Right cardiac atrium (tissue), 5 donors: ENCODE measurements at places on chromosomes 1 and 21. TPM values are rescaled to one million over a fixed set of nuclear protein-coding genes. Genes with fewer than 3 reads are reported as not detected.

- no peak for DNase-seq
Observed at GRCh38 chr21:15172963-15173362, 108.2 kb upstream of the NRIP1 start.

DNA sequence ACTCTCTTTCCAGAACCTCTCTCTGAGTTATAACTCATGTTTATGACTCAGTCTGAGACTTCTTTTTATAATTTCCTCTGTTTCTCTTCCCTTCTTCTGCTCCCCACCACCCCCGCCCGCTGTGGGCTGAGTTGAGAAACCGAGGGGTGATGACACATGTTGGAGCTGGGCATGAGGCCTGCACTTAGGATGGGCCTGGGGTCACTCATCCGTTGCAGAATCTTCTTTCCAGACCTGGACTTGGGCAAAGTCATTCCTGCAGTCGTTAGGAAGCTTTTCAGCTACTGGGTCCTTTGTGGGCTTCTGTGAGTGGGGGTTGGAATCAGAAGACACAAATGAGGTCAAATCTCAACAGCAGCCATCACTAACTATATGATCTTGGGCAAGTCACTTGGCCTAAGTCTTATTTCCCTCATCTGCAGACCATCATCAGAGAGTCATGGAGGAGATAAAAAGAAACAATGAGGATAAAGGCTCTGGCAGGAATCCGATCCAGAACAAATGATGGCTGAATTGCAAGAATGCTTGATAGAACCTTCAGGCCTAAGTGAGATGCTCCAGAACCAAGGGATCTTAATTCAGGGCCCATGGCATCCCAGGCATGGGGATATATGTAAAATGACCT is 53.4 kb downstream of the RPS6KA1 start:
- DNase-seq: peak; percentile 69

DNA sequence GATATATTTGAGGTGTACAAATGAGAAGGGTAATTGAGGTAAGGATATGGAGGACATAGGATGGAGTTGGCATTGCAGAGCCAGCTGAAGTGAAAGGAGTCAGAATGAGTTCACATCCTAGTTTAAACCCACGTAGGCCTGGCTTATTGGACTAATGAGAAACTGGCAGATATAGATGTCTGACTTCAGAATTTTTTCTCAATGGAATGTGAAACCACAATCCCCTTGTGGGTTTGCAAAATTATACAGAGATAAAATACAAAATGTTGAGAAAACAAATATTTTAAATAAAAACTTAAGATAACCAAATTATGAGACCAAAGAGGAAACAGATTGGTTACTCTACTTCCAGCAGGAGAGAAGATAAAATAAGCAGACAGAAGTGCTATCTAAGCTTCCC is 277.4 kb upstream of the LRRC7 start:
- no peak for DNase-seq

DNA sequence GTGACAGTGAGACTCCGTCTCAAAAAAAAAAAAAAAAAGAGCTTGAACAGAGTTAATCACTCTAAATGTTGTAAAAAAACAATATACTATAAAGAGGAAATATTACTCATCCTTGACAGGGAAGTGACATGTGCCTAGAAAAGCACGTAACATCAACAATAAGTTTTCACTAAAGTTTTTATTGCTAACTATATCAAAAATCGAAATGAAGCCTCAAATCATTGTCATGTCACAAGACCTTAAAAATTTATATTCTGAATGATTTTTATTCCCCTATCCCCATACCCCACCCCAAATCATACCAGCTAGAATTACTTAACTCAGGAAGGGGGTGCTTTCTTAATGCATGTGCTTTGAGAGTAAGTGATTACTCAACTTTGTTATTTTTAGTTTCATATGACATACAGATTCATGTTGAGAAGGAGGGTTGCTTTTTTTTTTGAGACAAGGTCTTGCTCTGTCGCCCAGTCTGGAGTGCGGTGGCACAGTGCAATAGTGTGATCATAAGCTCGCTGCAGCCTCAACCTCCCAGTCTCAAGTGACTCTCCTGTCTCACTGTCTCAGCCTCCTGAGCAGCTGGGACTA is 53.6 kb upstream of the MUTYH start:
- DNase-seq: no peak

DNA sequence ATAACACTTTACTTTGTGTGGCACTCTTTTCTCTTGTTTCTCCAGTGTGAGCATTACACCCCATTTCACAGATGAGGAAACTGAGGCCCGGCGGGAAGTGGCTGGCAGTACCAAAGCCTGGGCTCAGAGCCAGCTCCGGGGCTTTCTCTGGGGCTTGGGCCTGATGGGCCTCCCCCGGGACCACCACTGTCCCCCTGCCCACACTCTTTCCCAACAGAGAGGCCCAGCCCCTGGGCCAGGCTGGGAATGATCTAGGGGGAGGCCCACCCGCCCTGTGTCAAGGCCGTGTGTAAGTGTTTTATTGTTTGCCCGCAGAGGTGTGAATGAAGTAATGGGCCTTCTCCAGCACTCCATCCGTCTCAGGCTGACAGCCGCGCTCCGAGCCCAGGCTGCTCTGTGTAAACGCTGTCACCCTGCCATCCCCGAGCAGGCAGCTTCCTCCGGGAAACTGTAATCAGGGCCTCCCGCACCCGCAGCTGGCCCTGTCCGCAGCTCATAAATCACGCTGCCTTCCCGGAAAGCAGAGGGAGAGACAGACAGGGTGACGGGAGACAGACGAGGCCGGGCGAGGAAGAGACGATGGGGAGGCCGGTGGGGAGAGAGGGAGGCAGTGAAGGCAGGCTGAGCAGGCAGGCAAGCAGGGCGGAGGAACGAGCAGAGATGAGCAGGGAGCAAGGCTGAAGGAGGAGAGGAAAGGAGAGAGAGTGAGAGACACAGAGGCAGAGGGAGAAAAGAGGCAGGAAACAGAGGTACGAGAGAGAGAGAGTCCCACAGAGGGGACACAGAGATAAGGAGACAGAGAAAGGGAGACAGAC is 109.7 kb upstream of the ZBTB40 start:
- peak; percentile 62 for DNase-seq

DNA sequence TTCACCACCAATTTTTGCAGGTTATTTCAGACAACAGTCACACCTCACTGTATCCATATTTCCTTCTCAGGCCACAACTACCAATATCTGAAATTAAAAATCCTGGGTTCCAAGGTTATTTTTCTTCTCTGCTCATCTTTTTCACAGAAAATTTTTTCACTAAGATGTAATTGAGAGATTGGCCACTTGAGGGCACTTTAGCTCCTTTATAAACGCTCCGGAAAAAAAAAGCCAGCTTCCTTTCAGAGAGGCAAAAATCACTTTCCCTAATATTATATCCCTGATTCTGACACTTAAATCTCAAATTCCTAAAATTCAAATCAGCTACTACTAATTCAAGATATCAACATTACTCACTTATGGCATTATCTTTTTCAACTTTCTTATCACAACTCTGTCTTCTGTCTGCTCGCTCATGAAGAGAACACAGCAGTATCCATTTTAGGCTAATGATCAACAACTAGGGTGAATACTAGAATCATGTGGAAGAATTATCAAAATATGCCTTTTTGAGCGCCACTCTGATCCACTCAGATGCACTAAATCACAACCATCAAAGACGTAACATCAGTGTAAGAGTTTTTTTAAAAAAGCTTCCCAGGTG is 101.4 kb upstream of the RGS1 start:
- no peak for DNase-seq

Gene OR6N1
- not detected for polyA plus RNA-seq

Gene SPRR5
- not detected for polyA plus RNA-seq

Gene CELA2A
- polyA plus RNA-seq: not detected

Gene SERTAD4
- 1.9 TPM for polyA plus RNA-seq

Gene DNAH14
- 3.4 TPM for polyA plus RNA-seq
